ENCODE measurements at places on chromosomes 5 and 9.
A peak's percentile ranks its signal among the peaks of the same experiment; 100 is the strongest.

- DNase-seq: no peak
These were observed 102.8 kb upstream of the CDKN2B start for GRCh38 chr9:22111954-22112247.

GRCh38 chr5:2007496-2007877, 124.8 kb upstream of the IRX4 start:
- DNase-seq: no peak

DNA sequence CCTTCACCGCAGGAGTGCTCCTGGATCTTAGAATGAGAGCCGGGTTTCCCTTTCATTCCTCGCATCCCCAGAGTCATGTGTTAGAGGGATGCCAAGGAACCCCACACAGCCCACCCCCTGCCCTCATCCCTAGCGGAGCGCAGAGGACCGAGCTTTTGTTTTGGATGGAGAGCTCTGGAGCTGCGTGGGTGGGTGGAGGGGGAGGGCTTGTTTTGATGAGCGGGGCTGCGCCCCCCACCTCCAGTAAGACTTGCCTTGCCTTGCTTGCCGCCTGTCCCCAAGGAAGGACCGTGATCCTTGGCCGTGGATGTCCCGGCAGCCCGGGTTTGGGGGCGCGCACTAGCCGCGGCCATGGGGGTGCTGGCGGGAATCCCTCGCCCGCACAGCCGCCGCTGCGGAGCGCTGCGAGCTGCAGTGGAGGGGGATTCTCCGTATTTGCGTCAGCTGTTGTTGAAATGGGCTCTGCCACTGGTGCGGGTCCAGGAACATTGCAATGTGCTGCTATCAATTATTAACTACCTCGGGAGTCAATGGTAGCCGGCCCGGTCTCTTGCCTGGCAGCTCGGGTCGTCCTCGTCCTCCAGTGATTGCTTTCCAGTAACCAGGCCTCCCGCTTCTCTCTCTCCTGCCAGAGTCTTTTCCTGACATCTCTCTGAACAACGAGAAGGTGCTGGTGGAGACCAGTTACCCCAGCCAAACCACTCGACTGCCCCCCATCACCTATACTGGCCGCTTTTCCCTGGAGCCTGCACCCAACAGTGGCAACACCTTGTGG, 1.0 kb downstream of the EGR1 start:
- DNase-seq: no peak

GRCh38 chr5:67537439-67538148, 341.0 kb upstream of the CD180 start:
- no peak for DNase-seq

DNA sequence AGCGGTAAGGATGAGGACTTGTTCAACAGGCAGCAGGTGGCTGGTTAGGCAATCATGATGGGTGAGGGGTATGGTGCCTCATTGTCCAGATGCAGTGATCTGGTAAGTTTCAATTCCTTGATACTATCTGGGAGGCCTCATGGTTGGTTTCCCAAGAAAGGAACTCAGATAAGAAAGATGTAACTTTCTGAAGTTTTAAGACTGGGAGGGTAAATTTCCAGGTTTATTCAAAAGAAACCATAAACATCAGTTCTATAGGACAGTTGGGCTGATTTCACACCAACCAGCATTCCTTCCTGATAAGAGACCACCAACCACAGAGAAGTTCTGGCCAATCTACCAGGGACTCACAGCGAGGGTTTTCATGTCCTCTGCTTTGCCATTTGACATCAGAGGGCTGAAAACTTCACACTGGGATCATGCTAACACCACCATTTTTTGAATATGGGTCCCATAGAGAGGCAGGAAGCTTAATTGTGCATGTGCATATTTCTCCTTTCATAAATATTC, 773 bp upstream of the AGGF1 start:
- DNase-seq: no peak

- no peak for DNase-seq
These were observed 65.2 kb downstream of the RAI14 start for GRCh38 chr5:34721327-34721726.

DNA sequence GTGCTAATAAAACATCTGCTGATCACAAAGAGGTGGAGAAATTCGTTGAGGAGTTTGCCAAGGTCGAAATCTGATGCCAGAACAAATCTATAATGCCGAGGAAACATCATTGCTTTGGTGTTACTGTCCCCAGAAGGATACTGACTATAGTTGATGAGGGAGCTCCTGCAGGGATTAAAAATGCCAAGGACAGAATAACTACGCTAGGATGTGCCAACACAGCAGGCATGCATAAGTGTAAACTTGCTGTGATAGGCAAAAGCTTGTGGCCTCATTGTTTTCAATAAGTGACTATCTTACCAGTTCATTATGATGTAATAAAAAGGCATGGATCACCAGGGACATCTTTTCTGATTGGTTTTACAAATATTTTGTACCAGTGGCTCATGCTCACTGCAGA, 66.8 kb upstream of the ADCY2 start:
- no peak for DNase-seq

GRCh38 chr5:149618581-149619248, 37.4 kb downstream of the ARHGEF37 start:
- DNase-seq: peak; percentile 52

GRCh38 chr5:11672385-11673085, 231.7 kb downstream of the CTNND2 start:
- DNase-seq: no peak

DNA sequence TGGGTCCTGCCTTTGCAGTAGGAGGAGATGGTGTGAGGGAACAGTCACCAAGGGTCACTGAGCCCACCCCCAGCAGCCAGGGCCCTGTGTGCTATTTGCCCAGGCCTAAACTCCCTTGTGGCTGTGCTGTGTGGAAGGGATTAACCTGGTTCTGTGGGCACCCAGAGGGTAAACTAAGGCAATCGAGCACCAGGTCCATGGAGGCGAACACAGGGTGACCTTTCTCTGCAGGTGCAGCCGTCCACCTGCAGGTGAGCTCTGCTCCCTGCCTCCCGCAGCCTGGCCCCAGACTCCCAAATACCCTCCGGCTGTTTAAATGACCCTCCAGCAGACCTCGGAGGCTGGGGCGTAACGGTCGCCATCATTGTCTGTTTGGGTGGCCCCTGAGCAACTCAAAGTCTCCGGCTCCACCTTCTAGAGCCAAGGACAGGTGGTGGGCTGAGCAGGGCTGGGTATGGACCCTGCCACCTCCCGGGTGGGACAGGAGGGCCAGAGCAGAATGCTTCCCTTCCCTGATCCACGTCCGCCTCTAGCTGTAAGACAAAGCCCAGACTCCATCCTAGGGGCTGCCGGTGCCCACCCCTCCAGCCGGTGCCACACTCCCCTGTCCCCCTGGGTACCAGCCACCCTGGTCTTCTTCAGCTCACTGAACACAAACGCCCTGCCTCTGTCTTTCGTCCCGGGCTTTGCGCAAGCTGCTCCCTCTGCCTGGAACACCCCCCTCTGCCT, 34.1 kb upstream of the FIBCD1 start:
- no peak for DNase-seq

- no peak for DNase-seq
These were observed 16.1 kb downstream of the FBP1 start for GRCh38 chr9:94623253-94623652.

DNA sequence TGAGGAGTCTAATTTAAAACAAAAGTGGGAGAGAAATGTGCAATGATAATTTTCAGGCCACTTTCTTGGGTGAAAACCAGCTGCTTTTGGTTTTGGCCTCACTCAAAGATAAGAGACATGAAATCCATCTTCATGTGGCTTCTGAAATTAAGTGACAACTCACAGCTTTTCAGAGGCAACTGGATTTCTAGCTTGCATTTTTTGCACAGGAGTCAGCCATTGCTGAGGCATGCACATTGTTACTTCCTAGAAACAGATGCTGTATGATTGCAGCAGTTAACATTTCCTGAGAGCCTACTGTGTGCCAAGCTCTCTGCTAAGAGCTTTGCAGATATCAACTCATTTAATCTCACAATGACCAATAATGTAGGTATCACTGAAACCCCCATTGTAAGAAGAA, 562.6 kb downstream of the NR2F1-AS1 start:
- no peak for DNase-seq

DNA sequence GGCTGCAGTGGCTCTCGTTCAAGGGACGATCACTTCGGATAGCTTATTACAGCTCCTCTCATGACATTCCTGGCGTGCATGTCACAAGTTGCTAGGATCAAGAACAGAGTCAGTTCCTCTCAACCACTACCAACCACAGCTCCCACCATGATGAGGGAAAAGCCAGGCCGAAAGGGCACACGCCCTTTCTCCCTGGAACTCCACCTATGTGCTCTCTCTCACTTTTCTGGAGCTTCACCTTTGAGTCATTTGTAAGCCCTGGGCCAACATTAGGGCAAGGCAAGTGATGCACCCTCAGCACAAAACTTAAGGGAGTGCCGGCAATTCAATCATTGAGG, 1.6 kb downstream of the SPACA9 start:
- DNase-seq: no peak

DNA sequence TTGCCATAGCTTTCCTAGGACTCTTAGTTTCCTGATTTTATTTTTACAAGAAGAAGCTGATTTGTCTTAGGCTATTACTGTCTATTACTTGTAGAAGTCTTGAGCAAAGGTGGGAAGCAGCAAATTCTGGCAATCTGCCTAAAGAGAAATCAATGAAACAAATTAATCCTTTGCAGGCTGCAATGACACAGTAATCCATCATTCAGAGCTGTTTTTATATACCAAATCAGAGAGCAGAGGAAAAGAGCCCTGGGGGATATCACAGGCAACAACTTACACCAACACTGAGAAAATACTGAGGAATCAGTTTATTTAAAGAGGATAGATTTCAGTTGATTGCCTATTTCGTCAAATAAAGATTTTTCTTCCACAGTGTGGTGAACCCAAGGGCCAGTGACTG, 13.6 kb downstream of the NR2F1-AS1 start:
- no peak for DNase-seq

DNA sequence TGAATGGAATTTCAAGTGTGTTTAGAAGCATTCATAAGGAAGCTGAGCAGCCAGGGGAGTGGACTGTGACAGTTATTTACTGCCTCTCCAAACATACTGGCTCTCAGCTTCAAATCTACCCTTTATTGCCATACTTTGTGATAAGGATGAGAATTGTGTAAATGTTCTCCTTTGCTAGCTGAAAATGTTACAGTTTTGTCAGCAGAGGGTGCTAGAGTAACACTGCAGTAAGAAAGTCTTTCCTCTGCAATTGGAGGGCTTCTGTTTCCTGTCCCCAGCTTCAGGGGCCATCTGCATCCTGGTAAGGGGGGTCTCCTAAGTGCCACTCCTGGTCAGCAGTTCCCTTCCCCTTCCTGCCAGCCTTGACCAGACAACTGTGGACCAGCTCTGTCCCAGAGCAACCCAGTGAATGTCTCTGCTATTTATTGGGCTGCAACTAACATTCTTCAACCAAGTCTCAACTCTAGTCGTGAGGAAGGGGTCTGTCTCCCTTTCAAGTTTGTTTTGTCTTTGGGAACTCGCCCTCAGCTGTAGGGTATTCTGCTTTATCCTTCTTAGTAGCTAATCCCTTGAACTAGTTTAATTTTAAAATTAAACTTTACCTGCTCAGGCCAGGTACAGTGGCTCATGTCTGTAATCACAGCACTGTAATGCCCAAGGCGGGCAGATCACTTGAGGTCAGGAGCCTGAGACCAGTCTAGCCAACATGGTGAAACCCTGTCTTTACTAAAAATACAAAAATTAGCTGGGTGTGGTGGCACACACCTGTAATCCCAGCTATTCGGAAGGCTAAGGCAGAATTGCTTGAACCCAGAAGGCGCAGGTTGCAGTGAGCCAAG, 45.3 kb downstream of the RAPGEF6 start:
- peak; percentile 13 for DNase-seq

- DNase-seq: no peak
These were observed 42.6 kb downstream of the HMCN2 start for GRCh38 chr9:130308081-130308571.

DNA sequence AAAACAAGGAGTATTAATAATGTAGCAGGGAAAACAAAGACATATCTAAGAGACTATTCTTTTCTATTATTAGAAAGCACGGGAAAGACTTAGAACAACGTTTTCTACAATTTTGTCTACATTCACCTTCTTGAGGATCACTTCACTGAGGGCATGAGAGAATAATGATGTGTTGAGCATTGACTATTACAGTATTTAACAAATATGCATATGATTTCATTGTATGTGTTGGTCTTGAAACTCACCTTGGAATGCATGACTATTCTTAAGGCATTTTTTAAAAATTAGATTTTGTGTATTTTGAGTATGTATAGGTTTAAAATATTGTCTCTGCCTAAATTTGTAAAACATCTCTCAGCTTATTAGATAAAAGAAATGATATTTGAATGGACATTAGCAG, 1.2 kb downstream of the FSD1L start:
- DNase-seq: no peak

DNA sequence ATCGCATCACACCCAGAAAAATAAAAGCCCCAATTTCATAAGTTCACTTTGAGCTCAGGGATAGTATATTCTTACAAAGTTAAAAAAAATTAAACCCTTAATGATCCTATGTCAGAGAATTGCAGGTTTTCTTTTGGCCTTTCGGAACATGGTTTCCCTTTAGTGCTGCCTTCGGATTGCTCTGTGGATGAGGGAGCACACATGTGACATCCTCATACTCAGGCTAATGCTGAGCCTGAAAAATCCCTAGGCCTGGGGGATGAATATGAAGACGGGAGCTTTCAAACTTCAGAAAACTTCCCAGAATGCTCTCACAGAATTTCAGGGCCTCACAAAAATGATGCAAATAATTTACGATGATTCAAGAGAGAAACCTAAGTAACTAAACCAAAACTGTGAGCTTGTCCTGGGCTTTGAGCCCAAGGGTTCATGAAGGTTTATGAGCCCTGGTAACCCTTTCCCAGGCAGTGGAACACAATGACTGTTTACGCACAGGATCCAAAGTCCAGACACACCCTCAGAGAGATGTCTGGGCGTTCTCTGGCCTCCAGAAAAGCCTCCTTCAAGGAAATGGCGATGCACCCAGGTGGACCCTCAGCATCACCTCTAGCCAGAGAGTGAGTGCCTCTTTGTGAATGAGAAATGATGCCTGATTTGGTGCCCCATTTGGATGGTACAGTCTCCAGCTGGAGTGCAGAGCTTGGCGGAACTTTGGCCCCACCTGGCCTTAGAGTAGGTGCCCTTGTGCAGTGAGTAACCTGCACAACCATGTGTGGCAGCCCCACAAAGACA, 145.4 kb downstream of the ENTREP1 start:
- DNase-seq: no peak

GRCh38 chr5:76718880-76719279, 3.0 kb downstream of the F2R start:
- DNase-seq: no peak

DNA sequence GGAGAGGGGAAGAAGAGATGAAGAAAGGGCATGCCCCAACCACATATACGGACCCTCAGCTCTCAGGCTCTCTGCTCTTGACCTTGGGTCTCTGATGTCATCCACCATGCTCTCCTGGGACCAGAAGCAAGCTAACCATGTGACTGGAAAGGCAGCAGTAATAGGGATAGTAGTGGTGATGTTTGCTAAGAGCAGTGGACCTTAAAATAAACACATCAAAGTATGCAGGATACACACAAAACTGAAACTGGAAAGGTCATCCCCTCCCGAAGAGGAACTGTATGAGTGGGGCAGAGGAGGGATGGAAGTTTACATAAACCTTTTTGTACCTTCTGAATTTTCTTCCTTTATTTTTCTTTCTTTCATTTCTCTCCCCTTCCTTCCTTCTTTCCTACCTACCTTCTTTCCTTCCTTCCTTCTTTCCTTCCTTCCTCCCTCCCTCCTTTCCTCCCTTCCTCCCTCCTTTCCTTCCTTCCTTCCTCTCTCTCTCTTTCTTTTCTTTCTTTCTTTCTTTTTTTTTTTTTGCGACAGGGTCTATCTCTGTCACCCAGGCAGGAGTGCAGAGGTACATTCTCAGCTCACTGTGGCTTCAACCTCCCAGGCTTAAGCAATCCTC, 8.1 kb upstream of the PTPN3 start:
- no peak for DNase-seq

GRCh38 chr9:121567500-121568342, 68.1 kb upstream of the GGTA1 start:
- no peak for DNase-seq

Data from nucleus accumbens (tissue), 56 donors.